ENCODE measurements at places on chromosomes 13 and 19. TPM values are rescaled to one million over a fixed set of nuclear protein-coding genes. Genes with fewer than 3 reads are reported as not detected.

Gene MIDN
- total RNA-seq: 40.8 TPM

Gene KIR3DL3
- not detected for total RNA-seq

Gene ANGPTL8
- total RNA-seq: 2.6 TPM

Gene MISP
- 10.3 TPM for total RNA-seq

Gene KIR2DL1
- total RNA-seq: not detected

Gene NTN5
- 0.76 TPM for total RNA-seq

Gene BORCS8
- 10.2 TPM for total RNA-seq

Gene SIGLECL1
- not detected for total RNA-seq

Measured in metanephros (tissue), 2 donors.